ENCODE measurements at places on chromosomes 11 and 22.

GRCh38 chr11:107372439-107372838, 85.2 kb downstream of the CWF19L2 start:
- DNase-seq, result no peak

- no peak for DNase-seq
Measured at GRCh38 chr11:63766531-63767235, 1.9 kb downstream of the ZFTA start.

GRCh38 chr11:22458161-22458560, 120.0 kb downstream of the SLC17A6 start:
- DNase-seq, result no peak

GRCh38 chr11:45856044-45856468, 8.8 kb downstream of the CRY2 start:
- DNase-seq, result no peak

- no peak for DNase-seq
Measured at GRCh38 chr11:43908683-43909082, 28.1 kb downstream of the ALKBH3 start.

GRCh38 chr11:130480186-130480585, 31.7 kb downstream of the ADAMTS15 start:
- no peak for DNase-seq

GRCh38 chr11:42976636-42977217, 335.1 kb upstream of the API5 start:
- DNase-seq, result no peak

DNA sequence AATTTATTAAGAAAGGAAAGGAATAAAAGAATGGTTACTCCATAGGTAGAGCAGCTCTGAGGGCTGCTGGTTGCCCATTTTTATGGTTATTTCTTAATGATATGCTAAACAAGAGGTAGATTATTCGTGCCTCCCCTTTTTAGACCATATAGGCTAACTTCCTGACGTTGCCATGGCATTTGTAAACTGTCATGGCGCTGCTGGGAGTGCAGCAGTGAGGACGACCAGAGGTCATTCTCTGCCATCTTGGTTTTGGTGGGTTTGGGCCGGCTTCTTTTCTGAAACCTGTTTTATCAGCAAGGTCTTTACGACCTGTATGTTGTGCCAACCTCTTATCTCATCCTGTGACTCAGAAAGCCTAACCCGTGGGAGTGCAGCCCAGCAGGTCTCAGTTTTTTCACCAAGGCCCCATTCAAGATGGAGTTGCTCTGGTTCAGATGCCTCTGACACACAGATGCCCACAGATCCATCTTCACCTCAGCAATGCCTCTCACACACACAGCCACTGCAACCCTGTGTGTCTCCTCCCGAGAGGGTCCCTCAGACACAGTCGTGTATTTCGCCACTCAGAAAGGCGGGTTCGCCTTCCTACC, 16.4 kb upstream of the JAM3 start:
- DNase-seq, result no peak

DNA sequence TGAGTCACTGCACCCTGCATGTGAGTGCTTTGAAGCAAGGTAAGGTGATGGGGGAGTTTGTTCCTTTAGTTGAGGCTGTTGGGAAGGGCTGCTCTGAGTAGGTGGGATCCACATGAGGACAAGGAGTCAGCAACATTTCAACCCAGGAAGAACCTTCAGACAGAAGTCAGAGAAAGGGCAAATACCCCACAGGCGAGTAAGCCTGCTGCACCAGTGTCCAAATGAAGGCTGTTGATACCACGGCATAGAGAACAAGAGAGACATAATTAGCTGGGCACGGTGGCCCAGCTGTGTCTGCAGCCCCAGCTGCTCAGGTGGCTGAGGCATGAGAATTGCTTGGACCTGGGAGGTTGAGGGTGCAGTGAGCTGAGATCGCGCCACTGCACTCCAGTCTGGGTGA, 54.3 kb upstream of the CLMP start:
- DNase-seq, result no peak

GRCh38 chr22:39348909-39349505, 784 bp upstream of the SYNGR1 start:
- DNase-seq, result peak; percentile 78

GRCh38 chr11:64453466-64453865, 94.5 kb downstream of the RPS6KA4 start:
- no peak for DNase-seq

DNA sequence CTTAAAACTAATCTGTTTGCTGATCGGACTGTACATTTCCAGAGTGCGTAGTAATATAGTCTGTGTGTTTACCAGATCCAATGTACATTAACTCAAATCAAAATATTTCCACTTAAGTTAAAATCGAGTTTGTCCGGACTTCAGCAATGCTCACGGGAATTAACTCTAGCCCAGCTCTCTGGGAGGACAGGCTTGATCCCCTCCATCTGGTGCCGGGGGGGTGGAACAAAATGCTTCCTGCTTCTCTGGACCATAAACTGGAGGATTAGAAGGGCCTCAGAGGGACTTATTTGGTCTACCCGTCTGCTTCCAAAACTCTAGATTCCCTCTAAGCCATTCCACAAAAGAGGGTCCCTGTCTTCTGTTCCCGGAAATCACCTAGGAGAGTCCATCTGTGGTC, 511.2 kb downstream of the BUD13 start:
- no peak for DNase-seq

- no peak for DNase-seq
Measured at GRCh38 chr11:20597680-20598484, 1.5 kb upstream of the SLC6A5 start.

- DNase-seq, result no peak
Measured at GRCh38 chr11:133705074-133705648, 140.2 kb downstream of the SPATA19 start.

GRCh38 chr22:36856121-36856791, 4.5 kb upstream of the NCF4 start:
- DNase-seq, result peak; percentile 71
